ENCODE measurements at places on chromosomes 7 and 10.

- no peak for DNase-seq
Observed at GRCh38 chr10:49367600-49367999, 28.3 kb downstream of the DRGX start.

- DNase-seq, result no peak
Observed at GRCh38 chr7:114417290-114417689, 2.7 kb downstream of the FOXP2 start.

GRCh38 chr7:106039486-106040060 is 72.5 kb downstream of the SYPL1 start:
- DNase-seq, result peak; percentile 20

- no peak for DNase-seq
Observed at GRCh38 chr7:132941428-132941827, 140.5 kb downstream of the CHCHD3 start.

DNA sequence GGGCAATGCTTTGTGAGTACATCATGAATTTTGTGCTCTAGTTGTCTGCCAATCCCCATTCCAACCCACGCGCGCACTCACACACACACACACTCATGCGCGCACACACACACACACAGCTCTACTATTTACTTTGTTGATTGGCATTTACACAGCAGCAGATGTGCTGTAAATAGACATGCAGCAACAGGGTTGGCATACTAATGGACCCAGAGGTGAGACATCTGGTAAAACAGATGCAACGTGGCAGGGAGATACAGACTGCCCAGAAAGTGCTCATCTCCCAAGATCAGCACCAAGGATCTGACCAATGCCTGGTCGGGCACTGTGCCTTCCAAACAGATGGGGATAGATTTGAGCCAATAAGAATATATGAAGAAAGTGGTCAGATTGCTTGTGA is 873.0 kb downstream of the SORCS3 start:
- DNase-seq, result no peak

DNA sequence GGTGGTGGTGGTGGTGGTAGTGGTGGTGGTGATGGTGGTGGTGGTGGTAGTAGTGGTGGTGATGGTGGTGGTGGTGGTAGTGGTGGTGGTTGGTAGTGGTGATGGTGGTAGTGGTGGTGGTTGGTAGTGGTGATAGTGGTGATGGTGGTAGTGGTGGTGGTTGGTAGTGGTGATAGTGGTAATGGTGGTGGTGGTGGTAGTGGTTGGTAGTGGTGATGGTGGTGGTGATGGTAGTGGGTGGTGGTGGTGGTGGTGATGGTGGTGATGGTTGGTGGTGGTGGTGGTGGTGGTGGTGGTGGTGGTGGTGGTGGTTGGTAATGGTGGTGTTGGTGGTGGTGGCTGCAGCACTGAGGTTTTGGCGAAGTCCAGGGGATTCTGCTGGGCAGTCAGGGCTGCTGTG is 58.5 kb downstream of the TMEM130 start:
- no peak for DNase-seq

- DNase-seq, result no peak
Observed at GRCh38 chr7:70156057-70156456, 557.8 kb downstream of the AUTS2 start.

DNA sequence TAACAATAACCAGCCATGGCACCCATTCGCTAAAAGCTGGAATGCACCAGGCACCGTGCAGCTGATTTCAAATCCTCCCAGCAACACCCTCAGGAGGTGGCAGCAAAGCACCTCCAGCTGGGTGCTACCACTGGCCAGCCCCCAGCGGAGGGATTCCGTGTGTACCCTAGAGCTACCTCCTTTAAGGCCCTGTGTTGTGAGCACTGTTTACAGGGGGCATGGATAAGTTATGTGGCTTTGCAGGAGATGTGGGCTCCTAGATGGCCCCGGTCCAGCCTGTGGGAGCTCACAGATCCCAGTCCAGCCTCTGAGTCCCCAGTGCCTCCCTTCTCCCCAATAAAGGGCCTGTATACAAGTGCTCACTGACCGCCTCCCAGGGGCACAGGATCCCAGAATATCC is 27.1 kb downstream of the TNRC18 start:
- no peak for DNase-seq

DNA sequence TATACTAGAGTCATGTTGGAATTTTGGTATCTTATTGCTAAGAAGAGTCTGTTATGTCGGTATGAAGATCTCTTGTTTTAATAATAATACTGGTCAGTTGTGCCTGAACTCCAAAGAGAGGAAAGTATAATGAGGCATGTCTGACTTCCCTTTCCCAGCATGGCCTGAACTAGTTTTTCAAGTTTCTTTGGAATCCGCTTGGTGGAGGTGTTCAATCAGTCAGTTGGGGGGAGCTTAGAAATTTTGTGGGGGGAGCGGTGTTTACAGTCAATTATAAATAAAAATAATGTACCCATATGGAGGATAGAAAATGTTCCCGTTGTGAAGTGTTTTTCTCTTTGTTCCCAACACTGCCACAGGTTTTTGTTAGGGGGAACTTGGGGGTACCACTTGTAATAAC is 1.5 kb upstream of the TRDMT1 start:
- DNase-seq, result no peak

- DNase-seq, result no peak
Observed at GRCh38 chr10:6394084-6394483, 186.0 kb downstream of the PRKCQ start.

DNA sequence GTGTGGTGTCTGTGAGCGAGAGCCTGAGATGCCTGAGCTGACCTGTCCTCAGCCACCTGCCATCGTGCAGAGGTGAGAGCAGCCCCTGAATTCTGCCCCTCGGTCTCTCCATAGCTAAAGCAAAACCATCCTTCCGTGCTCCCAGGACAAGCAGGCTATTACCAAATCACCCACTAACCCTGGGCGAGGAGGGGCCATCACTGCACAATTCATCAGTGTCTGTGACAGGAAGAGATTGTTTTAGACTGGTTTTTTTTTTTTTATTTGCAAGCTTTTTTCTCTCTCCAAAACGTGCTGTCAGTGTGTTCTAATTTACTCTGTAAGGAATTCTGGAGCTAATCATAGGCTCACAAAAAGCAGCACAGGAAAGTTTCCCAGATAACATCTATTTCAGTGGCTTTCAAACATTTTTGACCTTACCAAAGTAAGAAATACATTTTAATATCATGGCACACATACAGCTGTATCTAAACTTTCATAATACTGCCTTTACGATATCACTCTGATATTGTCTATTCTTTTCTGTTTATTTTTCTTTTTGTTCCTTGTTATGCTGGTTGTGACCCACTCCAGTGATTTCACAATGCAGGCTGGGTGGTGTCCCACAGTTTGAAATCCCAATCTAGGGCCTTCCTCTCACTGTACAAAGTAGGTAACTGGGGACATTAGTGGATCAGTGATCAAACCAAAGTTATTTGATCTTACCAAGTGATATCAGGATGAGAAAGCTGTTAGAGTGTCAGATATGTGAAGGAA is 62.8 kb downstream of the EGFR start:
- DNase-seq, result no peak

DNA sequence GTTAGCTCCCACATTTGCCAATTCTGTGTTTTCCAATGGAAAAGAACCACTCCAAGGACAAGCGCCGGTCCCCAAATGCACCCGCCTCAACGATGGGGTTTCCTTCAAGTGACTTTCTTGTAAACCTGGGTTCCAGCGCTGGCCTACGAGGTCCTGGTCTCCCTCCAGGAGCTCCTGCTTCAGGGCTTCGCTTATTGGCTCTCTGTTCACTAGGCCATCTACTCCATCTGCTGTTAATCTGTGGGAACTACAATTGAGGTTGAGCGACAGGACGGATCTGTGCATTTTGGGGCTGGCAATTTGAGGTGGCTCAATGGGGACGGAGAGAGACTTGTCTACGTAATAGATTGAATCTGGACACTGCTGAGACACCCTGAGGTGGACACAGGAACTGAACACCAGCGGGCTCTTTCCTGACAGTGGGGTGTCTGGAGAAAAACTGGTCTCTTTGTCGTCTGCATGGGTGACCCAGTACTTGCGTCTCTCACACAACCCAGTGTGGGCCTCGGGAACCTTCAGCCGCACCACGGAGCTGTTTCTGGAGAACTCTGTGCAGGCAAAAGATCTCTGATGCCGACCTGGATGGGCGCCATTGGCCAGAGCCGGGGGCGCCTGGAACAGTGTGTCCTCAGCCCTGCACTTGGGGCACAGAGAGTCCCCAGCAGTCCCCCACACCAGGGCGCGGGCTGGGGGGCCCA is 115.9 kb upstream of the ADAM12 start:
- peak; percentile 24 for DNase-seq

- DNase-seq, result no peak
Observed at GRCh38 chr7:81297317-81297716, 378.5 kb upstream of the SEMA3C start.

DNA sequence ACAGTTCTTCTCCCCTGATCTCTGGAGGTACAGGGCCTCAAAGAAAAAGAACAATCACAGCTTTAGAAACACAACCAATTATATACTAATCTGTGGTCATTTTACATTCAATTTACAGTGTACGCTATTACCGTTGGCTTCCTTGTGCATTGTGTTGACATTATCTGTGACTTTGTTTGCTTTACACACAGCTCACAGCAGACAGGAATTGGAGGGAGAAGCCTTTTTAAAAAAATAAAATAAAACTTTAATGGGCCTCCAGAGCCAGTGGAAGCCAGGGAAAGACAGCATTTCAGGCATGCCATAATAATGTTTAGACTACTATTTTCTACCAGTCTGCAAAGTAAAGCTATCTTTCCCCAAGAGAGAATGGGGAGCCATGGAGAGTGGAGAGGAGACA is 179.0 kb upstream of the ADO start:
- DNase-seq, result no peak

DNA sequence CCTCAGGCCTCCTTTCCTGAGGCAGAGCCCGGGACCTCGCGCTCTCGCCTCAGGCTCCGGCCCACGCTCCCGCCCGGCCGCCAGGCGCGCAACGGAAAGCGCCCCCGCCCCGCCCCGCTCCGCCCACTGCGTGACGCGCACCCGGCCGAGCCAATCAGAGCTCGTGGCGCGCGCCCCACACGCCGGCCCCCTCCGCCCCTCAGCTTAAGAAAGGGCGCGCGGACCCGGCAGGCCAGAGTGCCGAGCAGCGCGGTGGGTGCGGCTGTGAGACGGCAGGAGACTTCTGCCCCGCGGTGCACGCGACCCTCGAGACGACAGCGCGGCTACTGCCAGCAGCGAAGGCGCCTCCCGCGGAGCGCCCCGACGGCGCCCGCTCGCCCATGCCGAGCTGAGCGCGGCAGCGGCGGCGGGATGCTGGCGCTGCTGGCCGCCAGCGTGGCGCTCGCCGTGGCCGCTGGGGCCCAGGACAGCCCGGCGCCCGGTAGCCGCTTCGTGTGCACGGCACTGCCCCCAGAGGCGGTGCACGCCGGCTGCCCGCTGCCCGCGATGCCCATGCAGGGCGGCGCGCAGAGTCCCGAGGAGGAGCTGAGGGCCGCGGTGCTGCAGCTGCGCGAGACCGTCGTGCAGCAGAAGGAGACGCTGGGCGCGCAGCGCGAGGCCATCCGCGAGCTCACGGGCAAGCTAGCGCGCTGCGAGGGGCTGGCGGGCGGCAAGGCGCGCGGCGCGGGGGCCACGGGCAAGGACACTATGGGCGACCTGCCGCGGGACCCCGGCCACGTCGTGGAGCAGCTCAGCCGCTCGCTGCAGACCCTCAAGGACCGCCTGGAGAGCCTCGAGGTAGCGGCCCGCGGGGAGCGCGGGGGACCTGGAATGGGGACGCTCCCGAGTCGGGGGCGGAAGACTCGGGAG is at the start of gene NPTX2:
Gene NPTX2 (plus strand): TSS at position 235 of the 909 bp plus-strand sequence. CDS start 177 bp downstream, at position 412.
- DNase-seq, result no peak

GRCh38 chr10:43090188-43090587 is 13.3 kb downstream of the RET start:
- DNase-seq, result no peak

All from HS-5 (cell line).